ENCODE measurements at places on chromosomes 5 and 9.
A peak's percentile ranks its signal among the peaks of the same experiment; 100 is the strongest.

GRCh38 chr9:4678679-4679267, 596 bp upstream of the CDC37L1 start:
- DNase-seq: peak; percentile 69

DNA sequence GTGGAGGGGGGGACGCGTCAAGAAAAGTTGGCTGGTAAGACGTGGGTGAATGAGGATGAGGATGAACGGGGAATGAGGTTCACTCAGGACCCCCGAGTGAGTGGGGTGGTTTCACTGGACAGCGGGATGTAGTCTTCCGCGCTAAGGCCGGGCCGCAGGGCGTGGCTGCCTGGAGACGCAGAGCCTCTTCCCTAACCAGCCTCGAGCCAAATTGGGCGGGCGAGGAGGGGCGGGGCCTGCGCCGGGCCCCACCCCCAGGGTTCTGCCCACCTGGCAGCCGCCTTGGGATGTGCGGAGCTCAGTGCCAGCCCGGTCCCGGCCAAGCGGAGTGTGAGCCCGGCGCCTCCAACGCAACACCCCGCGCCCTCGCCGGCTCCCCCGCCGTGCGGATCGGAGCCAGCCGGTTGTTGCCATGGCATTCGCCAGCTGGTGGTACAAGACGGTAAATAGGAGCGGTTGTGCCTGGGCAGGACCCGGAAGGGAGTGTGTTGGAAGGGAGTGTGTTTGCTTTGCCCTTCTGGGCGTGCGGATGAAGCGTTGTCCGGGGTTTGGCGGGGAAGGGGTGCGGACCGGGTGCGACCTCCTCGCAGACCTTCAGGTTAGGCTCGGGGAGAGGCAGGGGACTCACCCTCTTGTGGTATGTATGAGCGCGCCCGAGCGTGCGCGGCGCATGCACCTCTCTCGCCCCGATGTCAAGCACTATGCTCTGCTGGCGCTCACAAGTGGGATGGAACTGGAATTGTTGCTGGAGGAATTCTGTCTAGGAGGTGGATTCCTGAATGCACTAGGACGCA, 746 bp downstream of the CAST start:
- peak; percentile 92 for DNase-seq

DNA sequence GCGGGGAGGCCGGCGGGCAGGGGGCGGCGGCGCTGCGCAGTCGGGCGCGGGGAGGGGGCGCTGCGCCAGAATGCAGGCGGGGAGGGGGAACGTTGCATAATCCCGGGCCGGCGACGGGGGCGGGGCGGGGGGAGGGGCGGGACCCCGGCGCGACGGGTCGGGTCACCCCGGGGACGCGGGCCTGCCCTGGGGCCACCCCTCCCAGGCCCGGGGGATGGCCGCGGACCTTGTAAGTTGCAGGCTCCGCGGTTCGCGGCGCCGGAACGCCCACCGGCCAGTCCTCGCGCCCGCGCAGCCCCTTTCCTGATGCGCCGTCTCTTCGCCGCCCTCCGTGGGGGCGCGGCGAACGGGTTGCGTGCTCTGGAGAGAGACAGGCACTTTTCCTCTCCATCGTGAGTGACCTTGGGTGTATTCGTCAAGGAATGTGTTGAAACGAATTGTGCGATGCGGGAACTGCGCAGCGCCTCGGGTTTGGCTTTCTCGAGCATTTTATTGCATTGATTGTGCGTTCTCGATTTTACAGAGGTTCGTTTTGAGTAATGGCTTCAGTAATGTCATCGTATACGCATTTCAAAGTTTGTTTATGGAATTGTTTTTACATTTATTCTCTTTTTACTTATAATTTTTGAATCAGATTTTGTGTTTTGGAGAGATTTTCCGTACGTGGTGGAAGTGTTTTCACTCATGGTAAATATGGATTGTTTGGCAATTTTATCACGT, 802 bp downstream of the SPIN1 start:
- peak; percentile 67 for DNase-seq

DNA sequence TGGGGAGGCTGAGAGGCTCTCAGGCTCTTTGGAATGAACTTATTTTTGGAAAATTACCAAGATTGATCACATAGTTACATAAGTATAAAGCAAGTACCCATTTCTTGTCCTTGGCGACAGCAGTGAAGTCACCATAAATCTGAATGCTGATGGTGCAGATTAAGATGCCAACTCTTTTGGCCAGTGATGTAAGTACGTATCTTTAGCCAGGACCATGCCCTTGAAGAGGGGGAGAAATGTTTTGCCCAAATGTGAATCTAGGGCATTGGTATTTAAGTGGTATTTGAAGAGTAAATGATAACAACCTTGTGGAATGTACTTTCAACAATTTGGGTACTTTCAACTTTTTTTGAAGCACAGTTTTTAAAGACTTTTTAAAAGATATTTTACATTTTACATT, 68.2 kb upstream of the RAD23B start:
- peak; percentile 35 for DNase-seq

DNA sequence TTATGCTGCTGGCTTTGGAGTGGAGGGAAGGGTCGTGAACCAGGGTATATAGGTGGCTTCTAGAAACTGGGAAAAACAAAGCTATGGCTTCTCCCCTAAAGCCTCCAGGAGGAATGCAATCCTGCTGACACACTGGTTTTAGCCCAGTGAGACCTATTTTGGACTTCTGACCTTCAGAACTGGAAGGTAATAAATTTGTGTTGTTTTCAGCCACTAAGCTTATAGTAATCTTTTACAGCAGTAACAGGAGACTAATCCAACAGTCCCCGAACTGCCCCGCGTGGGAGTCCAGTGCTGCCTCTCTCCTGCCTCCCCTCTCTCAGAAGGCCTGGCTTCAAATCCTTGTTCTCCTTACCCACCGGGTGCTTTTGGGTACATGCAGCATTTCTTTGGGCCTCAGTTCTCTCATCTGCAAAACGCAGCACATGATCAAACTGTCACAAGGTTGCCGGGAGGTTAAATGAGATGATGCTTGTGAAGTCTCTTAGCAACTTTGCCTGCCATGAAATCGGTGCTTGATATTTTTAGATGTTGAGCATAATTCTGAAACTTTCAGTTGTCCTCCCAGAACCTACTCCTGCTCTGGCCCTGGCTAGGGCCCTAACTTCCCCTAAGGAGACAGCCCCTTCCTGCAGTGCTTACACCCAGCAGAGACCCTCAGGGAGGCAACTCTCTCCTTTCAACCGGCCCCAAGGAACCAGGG, 127.3 kb upstream of the BOD1 start:
- no peak for DNase-seq

Data from astrocyte of the spinal cord (primary cell).